Mesenteric fat pad (tissue), 1 donor: ENCODE measurements at places on chromosomes 2 and 18.

GRCh38 chr2:65019675-65020195 is 30.5 kb downstream of the SLC1A4 start:
- no peak for DNase-seq

DNA sequence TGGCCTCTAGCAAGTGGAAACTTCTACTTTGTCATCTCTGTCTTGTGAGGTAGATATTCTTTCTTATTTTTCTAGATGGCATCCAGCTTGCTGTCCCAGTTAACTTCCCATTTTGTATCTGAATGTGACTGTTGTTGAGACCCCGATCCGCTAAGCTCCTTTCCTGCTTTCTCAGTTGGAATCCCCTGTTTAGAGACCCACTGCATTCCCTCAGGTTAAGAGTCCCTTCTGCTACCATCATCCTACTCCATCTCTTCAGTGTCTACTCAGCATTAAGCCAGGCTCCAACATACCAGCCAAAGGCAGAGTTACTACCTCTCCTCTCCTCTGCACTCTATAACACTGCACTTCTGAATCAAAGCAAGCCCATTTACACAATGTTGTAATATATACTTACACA is 1300.4 kb upstream of the CHAC2 start:
- DNase-seq = no peak

GRCh38 chr2:68119504-68119903 is 38.2 kb upstream of the PNO1 start:
- DNase-seq = no peak

DNA sequence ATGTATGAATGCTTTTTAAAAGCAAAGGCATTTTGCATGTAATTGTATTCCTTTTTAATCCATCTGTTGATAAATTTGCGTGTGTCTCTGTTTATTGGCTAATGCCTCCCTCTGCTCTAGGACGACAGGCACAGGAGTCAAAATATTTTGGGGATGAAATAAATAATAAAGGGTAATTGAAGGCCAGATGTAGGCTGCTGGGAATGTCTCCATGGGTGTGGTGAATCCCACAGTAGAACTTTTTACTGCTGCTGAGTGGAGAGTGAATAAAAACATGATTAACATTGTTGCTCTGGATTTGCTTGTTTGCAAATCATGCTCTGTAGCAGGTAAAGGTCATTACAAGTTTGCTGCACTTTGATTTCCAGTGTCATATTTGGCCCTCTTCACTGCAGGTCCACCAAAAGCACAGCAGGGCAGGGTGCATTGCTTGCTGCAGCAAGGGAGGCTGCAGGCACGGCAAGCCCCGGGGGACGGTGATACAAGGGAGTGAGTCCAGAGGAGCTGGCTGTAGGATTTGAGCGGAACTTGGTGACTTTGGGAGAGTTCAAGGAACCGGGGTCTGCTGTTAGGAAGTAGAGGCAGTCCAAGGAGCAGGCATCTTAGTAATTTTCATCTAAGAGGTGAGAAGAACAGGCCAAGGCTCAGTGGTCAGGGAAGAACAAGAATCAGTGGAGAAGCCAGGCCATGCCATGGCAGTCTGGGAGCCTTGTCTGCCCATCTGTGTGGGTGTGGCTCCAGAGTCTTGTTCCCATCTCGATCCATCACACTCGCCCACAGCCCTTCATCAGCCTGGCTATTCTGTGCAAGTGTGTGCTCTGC is 201.5 kb upstream of the RAB6C start:
- peak; percentile 75 for DNase-seq

- peak; percentile 47 for DNase-seq
Measured at GRCh38 chr2:231923951-231924888, 2.0 kb downstream of the NPPC start.
